ENCODE measurements at places on chromosomes 2 and 18.

- DNase-seq, result no peak
Observed at GRCh38 chr2:486371-486770, 190.8 kb downstream of the TMEM18 start.

GRCh38 chr18:57819671-57820460 is 16.8 kb upstream of the ATP8B1 start:
- DNase-seq, result peak; percentile 92

DNA sequence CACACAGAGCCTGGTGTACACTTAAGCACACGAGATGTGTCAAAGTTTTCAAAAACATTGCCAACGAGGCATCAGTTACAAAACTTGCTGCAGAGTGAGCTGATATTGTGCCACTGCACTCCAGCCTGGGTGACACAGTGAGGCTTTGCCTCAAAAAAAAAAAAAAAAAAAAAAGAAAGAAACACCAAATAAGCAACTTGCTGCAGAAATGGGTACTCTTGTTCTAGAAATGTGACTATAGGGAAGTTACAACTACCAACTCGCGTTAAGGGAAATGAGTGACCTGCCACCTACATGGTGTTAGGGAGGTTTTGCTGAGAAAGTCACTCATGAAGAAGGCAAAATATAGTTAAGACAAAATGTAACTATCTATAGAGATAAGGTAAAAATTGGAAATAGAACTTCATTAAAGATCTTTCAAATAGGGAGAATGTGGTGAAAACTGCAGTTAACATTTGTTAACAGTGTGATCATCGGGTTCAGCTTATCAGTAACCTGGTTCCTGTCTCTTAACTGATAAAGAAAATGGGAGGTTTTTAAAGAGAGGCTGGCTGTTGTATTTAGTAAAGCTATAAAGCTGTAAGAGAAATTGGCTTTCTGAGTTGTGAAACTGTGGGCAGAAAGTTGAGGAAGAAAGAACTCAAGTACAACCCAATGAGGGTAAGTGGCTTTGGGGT is at the start of gene IL1RL1:
Gene IL1RL1, plus strand, starts transcription at position 600 of the 677 bp plus-strand sequence. CDS start 26,702 bp downstream, outside the sequence.
- no peak for DNase-seq

- DNase-seq, result peak; percentile 20
Observed at GRCh38 chr18:40414155-40414754, 1540.8 kb upstream of the PIK3C3 start.

GRCh38 chr2:193482557-193482956 is 1287.8 kb upstream of the TMEFF2 start:
- no peak for DNase-seq

DNA sequence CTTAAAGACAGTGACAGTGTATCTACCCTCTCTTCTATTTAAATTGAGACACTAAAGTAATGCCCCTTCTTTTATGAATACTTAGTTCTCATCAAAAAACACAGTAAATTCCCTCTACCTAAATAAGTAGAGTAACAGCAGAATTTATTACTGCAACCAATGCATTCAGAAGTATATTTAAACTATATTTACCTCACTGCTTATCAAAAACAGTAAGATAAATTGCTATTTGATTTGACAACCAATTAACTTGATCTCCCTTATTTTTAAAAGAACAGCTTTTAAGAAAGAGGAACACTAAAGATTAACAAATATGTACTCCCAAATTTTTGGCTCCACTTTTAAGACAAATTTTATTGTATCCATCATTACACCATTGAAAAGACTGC is 4.8 kb downstream of the SATB2 start:
- DNase-seq, result no peak

DNA sequence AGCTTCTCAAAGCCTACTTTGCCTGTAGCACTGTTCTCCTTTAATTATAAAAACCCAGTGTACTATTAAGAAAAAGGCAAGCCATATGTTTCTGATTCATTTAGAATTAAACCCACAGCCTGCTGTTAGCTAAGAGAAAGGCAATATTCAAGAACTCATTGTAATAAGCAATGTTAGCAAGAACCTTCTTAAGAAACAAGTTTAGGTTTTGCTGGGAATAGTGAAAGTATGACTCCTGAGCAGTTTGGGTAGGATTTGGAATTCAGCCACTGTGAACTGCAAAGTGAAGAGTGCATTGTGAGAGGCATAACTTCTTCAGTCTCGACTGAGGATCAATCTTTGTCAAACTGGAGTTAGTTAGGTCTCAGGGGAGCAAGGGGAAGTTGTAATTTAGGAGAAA is 206.5 kb upstream of the NT5C1B start:
- no peak for DNase-seq

DNA sequence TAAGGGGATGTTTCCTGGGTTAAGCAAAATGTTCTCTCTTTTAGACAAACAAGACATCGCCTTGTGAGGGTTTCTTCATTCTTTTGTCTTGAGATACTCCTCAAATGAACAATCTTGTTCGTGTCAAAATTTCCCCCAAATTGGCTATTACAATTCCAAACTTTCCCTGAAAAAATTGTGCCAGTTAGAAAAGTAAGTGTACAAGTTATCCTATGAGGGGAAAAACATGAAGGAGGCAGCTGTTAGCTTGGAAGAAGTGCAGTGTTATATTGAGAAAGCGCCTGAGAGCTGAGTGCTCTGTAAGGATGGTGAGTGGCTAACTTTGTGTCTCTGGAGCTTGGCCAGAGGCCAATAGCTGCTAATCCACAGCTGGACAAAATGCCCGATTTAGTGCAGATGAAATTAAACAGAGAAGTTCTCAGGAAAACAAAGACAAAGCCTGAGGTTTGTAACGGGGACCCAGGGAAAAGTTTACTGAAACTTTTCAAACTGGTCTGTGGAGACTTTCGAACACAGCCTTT is 14.1 kb upstream of the PLEKHH2 start:
- no peak for DNase-seq

DNA sequence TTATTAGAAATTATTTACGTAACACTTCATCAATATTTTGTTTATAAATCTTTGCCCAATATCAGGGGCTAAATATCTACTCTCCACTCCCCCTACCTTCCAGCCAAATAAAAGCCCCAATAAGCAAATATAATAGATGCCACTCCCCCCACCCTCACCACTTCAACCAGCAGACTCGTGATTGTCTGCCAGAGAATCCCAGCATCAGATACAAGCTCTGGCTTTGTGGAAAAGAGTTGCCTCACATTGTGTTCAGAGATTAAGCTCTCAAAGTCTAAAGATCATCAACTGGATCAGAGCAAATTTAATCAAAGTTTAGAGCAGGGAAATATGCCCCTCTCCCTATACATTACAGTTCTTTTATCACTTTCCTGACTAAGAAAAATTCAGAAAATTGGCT is 39.5 kb downstream of the AOX1 start:
- no peak for DNase-seq

- no peak for DNase-seq
Observed at GRCh38 chr18:79687806-79688205, 8.2 kb downstream of the CTDP1 start.

- no peak for DNase-seq
Observed at GRCh38 chr2:11514081-11514730, 19.6 kb upstream of the GREB1 start.

GRCh38 chr18:58049000-58049688 is 5.1 kb downstream of the NEDD4L start:
- no peak for DNase-seq

DNA sequence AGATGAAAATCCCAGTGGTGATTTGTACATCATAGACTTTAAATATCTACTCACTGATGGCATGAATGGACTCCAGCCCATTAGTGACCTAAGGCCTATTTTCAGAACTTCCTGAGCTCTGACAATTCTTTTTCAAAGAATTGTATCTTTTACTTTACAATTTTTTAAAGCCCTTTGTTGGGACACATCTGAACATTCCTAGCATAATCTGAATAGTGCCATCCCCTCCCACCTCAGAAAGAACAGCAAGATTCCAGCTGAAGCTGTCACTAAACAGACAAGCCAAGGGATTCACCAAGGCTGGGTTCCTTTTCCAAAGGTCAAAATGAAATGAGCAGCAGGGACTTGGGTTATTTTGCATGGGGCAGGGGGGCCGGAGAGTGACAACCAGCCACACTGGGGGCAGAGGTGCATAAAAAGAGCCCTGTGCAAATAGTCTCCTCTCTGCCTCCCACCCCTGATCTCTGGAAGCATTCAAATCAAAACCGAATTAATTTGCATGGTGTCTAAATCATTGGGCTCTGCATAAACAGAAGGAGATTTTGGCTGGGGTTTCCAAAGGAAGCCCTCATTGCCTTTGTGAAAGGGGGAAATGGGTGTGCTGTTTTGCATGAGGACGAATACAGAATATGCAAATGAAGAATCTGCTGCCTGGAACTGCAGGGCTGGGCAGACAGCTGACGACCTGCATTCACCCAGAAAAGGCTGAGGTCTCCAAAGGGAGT is 17.2 kb downstream of the EPHA4 start:
- DNase-seq, result no peak

GRCh38 chr2:133561045-133561852 is 7.0 kb downstream of the NCKAP5 start:
- DNase-seq, result peak; percentile 45

DNA sequence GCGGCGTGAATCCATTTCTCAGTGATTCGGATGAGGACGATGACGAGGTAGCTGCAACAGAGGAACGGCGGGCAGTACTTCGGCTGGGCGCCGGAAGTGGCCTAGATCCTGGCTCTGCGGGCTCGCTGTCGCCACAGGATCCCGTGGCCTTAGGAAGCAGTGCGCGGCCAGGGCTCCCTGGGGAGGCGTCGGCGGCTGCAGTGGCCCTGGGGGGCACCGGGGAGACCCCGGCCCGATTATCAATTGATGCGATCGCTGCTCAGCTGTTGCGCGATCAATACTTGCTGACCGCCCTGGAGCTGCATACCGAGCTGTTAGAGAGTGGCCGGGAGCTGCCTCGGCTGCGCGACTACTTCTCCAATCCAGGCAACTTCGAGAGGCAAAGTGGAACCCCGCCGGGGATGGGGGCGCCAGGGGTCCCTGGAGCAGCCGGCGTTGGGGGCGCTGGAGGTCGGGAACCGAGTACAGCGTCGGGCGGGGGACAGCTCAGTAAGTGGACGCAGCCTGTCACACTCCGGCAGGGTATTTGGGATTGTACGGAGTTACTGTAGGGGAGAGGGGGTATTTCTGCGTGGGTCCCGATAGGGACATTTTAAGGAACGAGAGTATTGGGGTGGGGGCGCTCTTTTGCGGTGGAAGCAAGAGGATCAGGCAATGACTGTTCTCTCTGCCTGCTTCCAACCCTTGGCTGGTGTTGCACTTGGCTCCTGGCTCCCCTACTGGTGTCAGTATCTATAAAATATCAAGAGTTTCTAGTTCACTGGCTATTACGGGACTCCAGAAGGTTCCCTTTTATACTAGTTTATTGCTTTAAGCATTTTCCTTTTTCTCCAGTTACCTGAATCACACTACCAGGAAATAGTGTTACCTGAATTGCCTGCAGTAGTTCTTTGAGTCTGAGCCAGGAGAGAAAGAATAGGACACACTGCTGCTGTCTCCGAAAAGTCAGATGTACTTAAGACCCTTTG is 772 bp downstream of the RELCH start:
- no peak for DNase-seq

DNA sequence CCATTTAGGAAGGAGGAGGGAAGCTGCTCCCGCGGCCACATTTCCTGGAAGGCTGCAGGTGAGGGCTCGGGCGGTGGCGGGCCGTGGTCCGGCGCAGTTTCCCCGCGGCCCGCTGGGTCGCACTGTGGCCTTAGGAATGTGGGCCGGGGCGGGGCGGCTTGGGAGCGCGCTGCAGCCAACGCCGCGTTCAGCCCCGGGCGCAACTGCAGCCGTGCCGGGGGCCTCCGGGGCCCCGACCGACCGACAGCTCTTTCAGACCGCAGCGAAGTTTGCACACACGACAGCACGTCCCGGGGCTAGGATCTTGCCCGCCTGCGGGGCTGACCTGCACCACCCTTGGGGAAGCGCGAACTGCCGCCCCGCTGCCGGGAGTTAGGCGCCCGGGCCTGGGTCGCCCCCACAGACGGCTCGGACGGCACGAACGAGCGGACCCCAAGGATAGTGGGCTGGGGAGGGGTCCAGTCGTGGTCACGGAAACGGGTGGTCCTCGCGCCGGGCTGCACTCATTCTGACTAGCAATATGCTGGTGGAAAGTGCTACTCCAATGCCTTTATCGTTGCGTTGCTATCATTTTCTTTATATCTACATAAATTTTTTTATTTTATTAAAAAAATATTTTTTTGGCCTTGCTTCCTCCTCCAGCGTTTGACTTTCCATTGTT is 69.9 kb upstream of the DLX2 start:
- DNase-seq, result peak; percentile 14

DNA sequence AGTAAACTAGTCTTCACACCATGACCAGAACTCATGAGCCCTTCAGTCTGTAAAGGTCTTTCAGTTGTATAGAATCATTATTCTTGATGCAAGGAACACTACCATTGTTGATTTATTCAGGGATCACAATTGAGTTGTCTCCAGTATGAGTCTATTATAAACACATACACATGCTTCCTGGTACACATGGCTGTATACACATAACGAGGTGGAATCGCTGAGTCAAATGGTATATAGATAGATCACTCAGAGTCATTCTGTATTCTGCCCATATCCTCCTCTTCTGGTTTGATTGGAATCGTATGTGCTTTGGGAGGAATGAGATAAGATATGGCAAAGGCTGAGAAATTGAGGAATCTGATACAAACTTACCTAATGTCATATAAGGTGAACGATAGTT is 216.0 kb downstream of the UBE2E3 start:
- DNase-seq, result no peak

DNA sequence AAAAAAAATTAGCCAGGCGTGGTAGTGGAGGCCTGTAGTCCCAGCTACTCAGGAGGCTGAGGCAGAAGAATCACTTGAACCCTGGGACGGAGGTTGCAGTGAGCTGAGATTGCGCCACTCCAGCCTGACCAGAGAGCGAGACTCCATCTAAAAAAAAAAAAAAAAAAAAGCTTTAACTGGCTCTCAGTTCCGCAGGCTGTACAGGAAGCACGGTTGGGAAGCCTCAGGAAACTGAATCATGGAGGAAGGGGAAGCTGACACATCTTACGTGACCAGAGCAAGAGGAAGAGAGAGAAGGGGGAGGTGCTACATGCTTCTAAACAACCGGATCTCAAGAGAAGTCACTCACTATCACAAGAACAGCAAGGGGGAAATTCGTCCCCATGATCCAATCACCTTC is 505.6 kb upstream of the SLC8A1 start:
- no peak for DNase-seq

DNA sequence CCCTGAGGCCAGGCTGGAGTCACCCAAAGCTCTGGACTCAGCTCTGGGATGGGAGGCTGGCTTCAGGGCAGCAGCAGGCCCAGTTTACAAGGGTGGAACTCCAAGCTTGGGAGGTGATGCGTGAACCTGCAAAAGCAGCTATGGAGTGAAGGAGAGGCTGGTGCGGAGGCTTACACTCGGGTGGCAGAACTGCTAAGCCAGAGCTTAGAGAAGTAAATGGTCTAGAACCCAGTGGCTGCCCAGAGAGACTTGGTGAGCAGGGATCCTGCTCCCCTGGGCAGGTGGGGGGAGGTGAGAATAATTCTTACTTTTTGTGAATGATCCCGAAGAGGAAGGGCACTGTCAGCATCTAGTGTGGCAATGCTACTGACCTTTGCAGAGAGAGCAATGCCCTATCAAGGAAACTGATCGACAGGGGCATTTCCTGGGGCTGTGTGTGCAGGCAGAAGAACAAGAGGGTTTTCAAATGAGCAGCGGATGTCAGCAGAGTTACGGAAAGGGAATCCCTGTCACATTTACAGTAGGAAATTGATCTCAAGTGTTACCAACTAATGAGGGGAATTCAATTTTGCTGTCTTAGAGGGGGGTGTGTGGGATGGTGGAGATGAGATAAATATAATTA is 80.4 kb downstream of the TGFA start:
- DNase-seq, result no peak
